Ammon's horn (tissue), 1 donor: ENCODE measurements at places on chromosomes 6 and 20.

- DNase-seq, result no peak
Observed at GRCh38 chr20:25071734-25072133, 10.2 kb downstream of the VSX1 start.

- no peak for DNase-seq
Observed at GRCh38 chr20:33337119-33337518, 54.1 kb downstream of the BPIFB1 start.

- DNase-seq, result no peak
Observed at GRCh38 chr20:62769346-62770071, 26.8 kb upstream of the MRGBP start.

- no peak for DNase-seq
Observed at GRCh38 chr6:144574796-144575195, 289.7 kb downstream of the UTRN start.

DNA sequence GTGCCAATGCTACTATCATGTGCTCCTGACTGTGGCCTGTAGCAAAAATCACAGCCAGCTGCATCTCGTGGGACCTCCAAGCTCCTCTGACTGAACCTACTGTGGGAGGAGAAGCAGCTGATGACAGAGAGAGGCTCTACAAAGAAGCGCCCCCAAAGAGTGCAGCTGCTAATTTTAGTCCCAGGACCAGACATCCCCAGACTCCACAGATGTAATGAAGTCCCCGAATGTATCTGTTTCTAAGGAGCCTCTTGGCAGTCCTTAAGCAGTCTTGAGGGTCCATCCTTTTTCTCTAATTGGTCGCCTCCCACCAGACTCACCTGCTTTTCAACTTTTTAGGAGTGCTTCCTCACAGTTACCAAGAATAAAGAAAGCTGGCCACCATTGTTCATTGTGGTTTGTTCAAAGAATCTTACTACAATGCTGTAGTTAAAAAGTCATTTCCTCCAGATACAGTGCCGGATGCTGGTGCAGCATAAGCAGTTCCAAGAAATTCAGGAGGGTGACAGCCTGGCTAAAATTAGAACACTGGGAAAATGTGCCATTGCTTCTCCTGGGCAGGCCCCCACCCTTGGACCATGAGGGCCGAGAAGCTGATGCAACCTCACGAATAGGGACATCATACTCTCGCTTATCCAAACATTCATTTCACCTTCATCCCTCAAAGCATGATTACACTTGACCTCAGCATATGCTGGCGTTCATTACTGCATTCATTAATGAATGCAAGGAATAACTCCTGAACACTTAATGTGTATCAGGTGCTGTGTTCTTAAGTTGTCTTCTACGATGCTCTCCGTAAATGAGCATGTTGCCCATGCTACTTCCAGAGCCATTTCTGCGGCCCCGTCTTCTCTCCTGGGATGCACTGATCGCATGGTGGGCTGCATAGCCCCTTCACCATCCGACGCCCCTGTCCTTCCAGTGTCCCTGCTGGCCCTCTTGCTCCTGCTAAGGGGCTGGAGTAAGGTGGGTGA lies 66.4 kb downstream of the LY86 start:
- DNase-seq, result no peak

- DNase-seq, result no peak
Observed at GRCh38 chr6:4174042-4174441, 38.7 kb upstream of the ECI2 start.

GRCh38 chr6:163260111-163260895 lies 154.2 kb upstream of the QKI start:
- peak; percentile 86 for DNase-seq

DNA sequence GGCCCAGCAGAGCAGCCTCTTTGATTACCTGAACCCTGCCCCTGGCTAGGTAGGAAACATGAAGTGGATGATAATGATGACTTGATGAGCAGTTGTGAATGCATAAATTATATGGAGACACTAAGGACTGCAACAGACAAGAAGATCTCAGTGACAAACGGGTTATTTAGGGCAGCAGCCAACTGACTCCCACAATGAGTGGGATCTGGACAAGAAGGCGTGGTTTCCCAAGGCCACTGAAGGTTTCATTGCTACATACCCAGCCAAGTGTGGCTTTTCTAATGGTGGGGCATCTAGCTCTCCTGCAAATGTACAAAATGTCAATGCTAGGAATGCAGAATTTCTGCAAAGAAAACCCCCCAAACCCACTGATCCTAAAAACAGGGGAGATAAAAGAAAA lies 29.4 kb downstream of the RING1 start:
- DNase-seq, result no peak

GRCh38 chr20:40754339-40754943 lies 65.4 kb upstream of the MAFB start:
- DNase-seq, result peak; percentile 24

DNA sequence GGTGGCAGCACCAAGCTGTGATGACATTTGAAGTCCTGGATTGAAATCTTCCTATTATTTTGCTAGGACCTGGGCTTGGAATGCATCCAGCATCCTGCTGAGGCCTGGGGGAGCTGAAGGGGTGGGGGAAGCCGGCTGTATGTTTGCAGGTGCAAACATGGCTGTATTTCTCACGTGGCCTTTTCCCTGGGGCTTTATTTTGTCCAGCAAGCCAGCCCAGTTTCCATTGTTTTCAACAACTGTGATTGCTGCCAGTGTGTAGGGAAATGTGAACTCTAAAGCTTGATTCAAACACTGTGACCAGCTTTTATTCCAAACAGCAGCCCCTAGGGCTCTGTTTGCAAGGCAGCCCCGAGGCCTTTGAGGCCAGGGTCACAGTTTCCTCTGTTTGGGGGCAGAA lies 683.0 kb downstream of the DHX35 start:
- no peak for DNase-seq

GRCh38 chr6:28941684-28942448 lies 18.1 kb upstream of the TRIM27 start:
- no peak for DNase-seq

- no peak for DNase-seq
Observed at GRCh38 chr20:52010541-52010940, 181.0 kb downstream of the ZFP64 start.

- no peak for DNase-seq
Observed at GRCh38 chr20:18403269-18403668, 63.6 kb downstream of the DZANK1 start.

GRCh38 chr6:150183105-150183504 lies 40.3 kb downstream of the PPP1R14C start:
- DNase-seq, result no peak

DNA sequence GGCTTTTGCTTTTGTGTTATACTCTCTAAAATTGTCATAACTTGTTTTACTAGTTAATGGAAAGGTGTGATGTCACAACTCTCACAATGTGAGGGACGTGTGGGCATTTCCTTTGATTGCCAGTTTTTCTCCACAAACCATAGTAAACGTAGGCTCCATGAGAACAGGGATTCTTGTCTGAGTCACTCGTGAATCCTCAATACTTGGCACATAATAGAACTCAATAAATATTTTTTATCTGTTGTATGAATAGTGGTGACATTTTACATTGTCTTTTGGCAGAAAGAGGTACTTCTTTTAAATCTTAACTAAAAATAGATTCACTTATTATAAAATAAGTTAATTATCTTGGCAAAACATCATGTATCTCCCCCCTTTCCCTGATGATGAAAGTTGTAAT lies 69.0 kb upstream of the CNKSR3 start:
- no peak for DNase-seq

DNA sequence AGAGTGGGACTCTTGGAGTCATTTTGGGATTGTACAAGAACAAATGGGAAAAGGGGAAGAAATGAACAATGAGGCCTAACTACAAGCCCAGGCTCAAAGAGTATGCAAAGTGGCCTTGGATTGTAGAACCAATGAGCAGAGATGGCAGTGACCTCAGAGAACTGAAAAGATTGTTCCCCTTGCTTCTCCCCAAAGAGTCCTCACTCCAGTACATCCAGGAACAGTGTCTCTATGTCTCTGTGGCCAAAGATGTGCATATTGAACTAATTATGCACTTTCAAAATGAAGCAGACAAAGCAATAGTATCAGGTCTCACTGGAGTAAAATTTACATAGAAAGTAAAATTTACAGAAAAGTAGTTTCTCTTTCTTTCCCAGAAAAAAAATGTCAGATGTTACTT lies 81.0 kb downstream of the SMLR1 start:
- no peak for DNase-seq

DNA sequence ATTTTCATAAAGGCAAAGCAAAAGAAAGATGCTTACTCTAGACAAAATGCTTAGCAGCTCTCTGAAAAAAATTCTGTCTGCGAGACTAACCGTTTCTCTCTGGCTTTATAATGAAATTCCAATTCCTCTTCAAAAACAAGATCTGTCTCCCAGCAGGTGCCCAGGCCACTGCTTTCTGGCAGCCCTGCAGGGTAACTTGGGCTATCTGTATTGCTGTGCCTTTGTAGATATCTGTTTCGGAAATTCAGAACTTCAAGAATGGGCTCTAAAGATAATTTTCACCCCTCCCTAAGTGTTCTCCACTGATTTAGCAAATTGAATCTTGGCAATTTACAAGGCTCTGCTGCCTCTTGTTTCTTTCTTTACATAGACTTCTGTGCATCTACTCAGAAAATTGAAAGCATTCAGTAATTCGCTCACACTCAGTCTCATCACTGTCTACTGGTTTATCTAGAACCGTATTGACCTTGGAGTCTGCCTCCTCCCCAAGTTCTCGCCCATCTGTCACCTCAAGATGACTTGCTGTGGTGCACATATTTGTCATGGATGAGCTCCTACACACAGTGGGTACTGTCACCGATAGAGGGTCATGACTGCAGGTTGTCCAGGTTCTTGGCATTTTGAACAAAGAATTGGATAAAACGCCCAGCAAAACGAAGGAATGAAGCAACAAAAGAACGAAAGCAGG lies 26.4 kb upstream of the FABP7 start:
- no peak for DNase-seq

DNA sequence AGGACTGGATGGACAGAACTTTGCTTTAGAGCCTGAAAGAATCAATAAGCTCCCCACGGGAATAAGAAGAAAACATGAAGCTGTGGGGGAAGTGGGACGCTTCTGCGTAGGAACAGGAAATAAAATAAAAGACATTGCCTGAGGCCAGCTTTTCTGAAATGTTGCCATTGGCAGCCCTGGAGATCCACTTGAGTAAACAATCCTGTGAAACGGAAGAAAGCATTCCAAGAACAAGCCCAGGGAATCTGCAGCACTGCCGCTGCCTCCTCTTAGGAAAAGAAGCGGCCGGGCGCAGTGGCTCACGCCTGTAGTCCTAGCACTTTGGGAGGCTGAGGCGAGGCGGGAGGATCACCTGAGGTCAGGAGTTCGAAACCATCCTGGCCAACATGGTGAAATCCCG lies 182.3 kb upstream of the RALGAPA2 start:
- DNase-seq, result peak; percentile 3

DNA sequence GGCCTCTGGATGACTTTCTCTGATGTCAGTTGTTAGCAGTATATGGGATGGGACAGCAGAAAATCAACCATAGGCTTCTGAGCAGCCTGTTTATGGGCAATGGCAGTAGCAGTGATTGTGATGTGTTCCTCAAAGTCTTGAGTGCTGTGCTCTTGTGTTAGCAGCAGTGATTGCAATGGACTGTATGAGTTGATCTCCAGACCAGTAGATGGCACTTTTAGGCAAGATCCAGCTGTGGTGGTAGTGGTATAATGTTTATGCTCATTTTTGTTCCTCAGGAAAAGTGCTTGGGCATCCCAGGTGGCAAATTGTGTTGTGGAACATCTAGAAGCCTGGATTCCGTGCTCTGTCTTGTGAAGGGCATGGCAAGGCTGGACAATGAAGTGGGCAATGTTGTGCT lies 181.6 kb upstream of the SYNCRIP start:
- DNase-seq, result no peak

DNA sequence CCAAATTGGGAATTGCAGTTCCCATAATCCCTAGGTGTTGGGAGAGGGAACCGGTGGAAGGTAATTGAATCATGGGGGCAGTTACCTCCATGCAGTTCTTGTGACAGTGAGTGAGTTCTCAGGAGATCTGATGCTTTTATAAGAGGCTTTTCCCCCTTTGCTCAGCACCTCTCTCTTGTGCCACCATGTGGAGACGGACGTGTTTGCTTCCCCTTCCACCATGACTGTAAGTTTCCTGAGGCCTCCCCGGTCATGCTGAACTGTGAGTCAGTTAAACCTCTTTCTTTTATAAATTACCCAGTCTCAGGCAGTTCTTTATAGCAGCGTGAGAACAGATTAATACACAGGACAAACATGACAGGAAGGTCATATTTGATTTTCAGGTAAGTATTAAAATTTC lies 25.3 kb upstream of the HECA start:
- DNase-seq, result no peak

DNA sequence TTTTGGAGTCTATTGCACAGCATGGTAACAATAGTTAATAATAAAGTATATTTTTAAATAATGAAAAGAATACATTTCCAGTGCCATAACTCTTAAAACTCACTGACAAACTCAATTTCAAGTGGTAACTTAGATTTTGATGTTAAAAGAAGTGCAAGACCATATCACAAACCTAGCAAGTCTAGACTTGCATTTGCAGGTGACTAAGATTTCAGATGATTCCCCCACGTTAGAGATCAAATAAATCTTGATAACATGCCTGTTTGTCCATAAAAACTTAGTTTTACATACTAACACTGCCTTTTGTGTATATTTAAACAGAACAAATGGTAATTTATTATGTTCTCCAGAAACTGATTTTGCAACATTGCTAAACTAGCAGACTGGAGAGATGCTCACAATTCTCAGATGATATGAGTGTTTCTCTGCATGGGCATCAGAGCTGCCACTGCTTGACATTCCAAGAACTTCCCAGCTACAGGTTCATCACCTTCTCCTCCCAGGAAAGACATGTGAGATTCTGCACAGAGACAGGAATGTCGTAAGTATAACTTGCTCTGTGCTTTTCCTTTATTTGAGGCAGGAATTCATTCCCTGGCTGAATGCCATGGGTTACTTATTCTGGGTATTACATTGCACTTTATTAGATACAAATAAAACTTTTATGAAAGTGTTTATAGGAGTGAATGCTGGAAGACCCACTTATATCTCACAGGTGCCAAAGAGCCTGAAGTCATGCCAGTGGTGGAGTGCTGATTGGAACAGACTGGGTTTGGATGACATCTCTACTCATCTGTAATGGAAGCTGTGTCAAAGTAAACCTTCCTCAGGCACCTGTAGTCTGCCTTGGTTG lies 160.2 kb upstream of the FOXA2 start:
- no peak for DNase-seq

- peak; percentile 11 for DNase-seq
Observed at GRCh38 chr6:147190556-147190955, 13.7 kb upstream of the STXBP5 start.

DNA sequence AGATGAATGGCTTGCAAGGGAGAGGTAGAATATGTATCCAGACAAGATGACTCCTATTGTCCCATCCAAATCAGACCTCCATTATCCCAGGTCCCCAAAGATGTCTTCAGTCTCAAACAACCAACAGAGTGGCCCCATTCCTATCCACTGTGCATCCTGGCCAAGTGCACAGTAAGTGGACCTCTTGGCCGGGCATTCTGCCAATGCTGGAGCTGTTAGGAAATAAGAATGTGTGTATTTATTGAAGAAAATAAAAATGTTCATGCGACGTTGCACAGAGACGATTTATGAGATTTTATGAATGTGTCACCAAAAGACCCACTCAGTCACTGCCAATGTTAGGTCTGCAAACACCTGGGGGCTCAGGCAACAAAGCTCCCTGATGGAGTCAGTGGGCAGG lies 196.0 kb downstream of the MAFB start:
- DNase-seq, result no peak
